ENCODE measurements at places on chromosomes 6 and 20. TPM values are rescaled to one million over a fixed set of nuclear protein-coding genes. Genes with fewer than 3 reads are reported as not detected.
A peak's percentile ranks its signal among the peaks of the same experiment; 100 is the strongest.

DNA sequence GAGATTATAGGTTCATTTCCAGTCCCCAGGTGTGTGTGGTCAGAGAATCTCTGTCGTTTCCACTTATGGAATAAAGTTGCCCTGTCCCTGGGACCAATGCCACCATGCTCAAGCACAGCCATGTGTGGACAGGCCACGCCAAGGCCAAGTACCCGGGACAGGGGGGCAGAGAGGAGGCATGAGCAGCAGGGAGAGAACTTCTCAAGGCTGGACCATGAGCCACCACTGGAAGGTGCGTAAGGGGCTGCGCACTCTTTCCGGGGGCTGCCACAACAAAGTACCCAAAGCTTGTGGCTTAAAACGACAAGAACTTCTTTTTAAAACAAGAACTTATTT lies 209.2 kb upstream of the KCNQ5 start:
- no peak for DNase-seq

GRCh38 chr20:3141757-3142156 lies 17.9 kb downstream of the FASTKD5 start:
- DNase-seq = no peak

DNA sequence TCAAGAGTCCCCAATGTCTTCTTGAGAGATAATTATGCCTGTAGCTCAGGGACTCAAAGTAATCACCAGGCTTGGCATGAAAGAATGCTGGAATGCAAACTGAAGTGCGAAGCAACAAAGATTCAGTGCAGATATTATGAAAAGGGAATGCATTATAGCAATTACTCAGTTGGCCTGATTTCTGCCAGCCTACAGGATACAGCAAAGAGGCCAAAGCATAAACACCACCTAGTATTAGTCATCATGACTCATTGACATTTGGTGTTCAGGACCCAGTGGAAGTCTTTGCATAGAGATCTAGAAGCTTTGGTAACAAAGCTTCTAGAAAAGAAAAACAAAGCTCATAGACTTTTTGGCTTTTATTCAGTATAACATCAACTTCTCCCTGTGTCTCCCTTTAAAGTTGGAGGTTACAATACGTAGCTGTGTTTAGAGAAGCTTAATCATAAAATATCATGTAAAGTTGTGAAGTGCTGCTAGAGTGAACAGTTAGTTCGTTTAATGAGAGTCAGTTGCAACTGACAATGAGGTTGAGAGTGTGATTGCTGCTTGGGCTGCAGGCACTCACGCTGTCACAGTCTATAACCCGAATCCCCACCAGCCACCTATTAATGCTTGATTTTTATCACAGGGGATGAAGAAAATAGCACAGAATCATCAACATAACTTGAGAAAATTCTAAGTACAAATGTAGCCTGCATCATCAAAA lies 932.7 kb downstream of the TFAP2A start:
- DNase-seq = no peak

DNA sequence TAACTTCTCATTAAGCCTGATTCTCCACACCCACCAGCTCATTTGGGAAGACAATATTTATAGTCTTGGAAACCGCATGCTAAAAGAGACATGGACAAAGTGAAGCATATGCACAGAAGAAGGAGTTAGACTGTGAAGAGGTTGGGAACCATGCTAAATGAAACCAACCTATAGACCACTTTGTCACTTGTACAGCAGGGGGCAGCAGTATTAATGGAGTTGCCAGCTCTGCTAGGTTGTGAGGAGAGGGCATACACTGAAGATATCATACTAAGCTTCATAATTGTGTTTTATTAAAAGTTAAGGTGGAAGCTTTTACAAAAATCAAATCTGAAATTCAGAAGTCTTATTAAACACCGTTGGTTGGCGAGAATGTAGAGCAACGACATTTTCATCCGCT lies 38.3 kb upstream of the HMGCLL1 start:
- no peak for DNase-seq

- DNase-seq = no peak
Observed at GRCh38 chr6:53023323-53023722, 28.2 kb upstream of the GSTA4 start.

DNA sequence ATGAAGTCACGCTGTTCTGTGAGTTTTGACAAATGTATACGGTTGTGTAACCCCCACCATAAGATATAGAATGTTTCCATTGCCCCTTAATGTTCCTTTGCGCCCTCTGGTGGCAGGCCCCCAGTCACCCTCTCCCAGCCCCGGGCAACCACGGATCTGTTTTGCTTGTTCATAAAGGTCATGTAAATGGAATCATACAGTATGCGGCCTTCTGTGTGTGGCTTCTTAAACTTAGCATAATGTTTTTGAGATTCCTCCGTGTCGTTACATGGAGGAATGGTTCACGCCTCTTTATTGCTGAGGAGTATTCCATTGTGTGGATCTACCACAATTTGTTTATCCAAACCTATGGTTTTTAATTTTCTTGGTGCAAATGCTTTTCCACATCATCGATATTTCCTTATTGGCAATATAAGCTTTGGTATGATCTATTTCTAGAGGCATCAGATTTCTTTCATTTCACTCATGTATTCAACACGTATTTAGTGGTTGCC lies 28.4 kb downstream of the LYRM2 start:
- DNase-seq = peak; percentile 70

DNA sequence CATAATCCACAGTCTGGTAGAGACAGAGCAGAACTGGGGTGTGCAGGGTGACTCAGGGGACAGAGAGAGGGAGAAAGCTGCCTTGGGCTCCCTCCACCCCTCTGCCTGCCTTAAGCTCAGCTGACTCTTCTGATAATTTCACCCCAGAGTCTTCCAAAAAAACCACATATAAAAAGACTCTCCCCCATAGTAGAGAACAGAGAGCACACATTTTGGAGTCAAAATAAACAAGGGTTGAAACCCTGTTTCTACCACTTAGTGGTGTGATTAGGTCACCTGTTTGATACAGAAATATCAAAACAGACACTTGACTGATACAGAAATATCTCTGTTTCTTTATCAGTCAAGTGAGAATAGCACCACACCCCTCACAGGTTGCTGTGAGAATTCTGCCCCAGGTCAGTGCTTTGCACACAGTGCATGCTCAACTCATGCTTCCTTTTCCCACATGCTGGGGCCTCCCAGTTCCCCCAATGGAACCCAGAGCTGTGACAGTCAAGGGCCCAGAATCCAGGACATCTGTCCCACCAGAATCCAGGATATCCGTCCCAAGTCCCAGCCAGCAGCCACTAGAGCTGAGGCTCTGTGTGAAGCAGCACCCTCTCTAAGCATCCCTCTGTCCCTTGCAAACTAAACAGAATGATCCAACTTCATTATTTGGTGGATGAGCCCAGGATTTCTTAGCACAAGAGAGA lies 1.2 kb downstream of the TREML2 start:
- DNase-seq = no peak

- no peak for DNase-seq
Observed at GRCh38 chr6:131565056-131565455, 8.0 kb upstream of the ARG1 start.

DNA sequence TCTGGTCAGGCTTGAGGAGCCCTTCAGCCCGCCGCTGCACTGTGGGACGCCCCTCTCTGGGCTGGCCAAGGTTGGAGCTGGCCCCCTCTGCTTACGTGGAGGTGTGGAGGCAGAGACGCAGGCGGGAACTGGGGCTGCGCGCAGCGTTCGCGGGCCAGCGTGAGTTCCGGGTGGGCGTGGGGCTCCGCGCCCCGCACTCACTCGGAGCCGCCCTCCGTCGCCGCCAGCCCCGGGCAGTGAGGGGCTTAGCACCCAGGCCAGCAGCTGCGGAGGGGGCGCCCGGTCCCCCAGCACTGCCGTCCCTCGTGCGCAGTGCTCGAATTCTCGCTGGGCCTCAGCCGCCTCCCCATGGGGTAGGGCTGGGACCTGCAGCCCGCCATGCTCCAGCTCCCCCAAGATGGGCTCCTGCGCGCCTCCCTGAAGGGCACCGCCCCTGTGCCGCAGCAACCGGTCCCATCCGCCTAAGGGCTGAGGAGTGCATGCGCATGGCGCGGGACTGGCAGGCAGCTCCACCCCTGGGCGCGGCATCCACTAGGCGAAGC lies 695.9 kb downstream of the EPHA7 start:
- DNase-seq = no peak

GRCh38 chr6:165649166-165650137 lies 13.6 kb downstream of the PDE10A start:
- peak; percentile 52 for DNase-seq

DNA sequence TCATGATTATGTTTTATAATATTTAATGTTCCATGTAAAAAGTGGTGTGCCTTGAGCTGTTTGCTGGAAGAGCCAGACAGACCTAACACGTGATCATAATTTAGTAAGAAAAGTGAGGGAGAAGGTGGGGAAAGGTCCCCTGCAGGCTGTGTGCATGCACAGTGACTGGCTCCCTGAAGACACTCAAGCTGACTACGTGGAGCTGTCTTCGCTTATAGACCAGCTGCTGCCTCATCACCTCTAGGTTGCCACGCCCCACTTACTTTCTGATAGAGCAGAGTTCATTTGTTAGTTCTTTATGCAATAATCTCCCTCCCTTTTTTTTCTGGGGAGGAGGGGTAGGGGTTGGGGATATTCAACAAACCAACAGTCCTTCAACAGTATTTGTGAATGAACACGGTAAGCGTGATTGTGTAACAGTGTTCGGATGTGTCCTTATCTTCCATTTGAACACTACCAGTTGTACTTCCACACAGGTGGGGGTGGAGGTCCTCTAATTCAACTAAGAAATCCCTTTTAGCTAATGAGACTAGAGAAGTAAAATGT lies 157.3 kb downstream of the BACH2 start:
- DNase-seq = no peak

DNA sequence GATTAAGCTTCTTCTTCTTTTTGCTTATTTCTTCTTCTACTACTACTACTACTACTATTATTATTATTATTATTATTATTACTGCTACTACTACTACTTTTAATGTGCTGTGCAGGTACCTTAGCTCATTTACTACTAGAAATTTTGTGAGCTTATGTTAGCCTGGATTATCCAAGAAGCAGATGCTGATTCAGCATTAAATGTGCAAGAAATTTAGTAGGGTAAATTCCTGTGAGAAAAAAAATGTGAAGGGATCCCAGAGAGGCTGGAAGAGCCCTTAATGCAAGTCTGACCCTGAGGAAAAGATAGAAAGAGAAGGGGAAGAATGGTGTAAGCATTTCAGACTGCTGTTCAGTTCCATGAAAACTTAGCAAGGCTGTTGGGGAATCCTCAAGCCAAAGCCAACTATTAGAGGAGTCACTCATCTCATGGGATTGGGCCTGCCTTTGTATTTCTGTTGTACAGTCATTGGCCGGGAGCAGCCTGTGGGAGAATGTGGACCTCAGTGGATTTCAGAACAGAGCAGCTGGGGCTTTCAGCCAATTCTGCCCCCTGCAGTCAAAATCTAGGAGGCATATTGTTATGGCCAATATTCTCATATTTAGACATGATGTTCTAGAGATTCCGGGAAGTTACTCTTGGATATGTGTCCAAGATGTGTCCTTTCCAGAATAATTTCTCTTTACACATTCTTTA lies 37.2 kb upstream of the TSPYL1 start:
- DNase-seq = peak; percentile 55

- DNase-seq = no peak
Observed at GRCh38 chr6:168493976-168494375, 53.0 kb downstream of the SMOC2 start.

DNA sequence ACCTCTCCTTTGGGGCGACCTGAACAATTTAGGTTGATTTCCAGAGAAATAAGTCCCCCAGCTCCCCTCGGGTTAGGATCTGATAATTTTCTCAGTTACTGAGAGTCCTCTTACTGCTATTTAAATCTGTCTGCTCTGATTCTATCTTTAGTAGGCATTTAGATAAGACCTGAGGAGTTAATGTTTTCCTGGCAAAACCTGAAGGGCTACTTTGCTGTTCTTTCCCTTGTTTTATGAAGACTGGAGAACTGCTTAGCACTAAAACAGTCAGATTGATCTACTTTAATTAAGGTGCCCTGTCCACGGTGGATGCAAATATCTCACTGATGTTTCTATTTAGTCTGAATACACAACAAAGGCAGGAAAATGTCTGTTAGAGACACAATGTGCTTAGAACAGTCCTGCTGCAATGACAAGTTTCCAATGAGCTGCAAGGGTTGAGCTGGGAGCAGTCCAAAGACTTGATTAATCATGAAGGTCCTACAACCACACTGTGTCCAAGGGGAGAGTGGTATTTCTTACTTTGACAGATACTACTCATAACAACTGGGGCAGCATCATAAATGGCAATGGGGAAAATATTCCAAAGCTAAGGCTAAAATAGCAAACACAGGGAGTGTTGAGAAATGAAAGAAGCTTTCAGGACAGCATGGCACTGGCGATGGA lies 15.7 kb downstream of the ADTRP start:
- DNase-seq = no peak

- no peak for DNase-seq
Observed at GRCh38 chr20:50229156-50229607, 38.6 kb downstream of the CEBPB start.

DNA sequence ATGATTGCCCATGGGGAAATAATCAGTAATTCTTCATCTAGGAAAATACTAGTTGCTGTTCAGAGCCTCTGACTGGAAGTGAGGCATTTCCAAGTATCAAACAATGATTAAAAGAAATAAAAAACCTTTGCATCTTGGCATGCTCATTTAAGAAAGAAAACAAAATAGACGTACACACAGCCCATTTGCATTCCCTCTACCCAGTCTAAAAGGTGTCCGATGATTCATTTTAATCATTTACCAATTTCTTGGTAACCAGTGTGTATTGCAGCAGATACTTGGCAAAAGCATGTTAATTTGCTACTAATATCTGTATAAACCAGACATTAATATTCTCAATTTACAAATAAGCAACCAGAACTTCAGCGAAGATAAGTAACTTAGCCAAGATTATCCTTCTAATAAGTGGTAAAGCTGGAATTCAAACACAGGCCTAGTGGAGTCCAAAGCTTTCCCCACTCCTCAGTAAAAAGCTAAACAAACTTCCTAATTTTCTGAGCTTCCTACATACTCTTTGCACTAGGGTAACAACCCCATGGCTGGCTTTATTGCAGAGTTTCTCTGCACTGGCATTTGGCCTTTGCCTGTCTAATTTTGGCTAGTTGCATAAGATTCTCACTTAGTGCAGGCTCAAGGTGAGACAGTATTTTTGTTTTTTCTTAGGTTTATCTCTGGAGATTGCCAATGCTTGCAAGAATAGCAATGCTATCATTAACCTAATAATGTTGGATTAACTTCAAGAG lies 338.1 kb downstream of the PRKN start:
- DNase-seq = no peak

DNA sequence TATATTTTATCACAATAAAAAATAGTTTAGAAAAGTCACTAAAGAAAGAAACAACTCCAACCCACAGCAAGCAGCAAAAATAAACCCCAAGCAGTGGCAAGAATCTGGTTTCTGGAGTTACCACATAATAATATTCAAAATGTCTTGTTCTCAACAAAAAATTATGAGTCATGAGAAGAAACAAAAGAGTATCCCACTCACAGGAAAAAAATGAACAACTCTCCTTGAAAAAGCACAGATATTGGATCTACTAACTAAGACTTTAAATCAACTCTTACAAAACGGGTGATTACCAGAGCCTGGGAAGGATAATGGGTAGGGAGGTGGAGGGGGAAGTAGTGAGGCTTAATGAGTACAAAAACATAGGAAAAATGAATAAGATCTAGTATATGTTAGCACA lies 425.6 kb downstream of the PLCB1 start:
- no peak for DNase-seq

The FRK gene
- total RNA-seq = 6.3 TPM

The SLC24A3 gene
- 0.49 TPM for total RNA-seq

The TRAPPC3L gene
- total RNA-seq = 0.11 TPM

The CHRNA4 gene
- not detected for total RNA-seq

The TTLL9 gene
- not detected for total RNA-seq

The SPTLC3 gene
- 15.4 TPM for total RNA-seq

The SLC4A11 gene
- 1.0 TPM for total RNA-seq

The PTCRA gene
- not detected for total RNA-seq

Data from heart left ventricle (tissue), 16 donors.